NCI-H1048 (cell line): ENCODE measurements at places on chromosomes 11 and 22.

DNA sequence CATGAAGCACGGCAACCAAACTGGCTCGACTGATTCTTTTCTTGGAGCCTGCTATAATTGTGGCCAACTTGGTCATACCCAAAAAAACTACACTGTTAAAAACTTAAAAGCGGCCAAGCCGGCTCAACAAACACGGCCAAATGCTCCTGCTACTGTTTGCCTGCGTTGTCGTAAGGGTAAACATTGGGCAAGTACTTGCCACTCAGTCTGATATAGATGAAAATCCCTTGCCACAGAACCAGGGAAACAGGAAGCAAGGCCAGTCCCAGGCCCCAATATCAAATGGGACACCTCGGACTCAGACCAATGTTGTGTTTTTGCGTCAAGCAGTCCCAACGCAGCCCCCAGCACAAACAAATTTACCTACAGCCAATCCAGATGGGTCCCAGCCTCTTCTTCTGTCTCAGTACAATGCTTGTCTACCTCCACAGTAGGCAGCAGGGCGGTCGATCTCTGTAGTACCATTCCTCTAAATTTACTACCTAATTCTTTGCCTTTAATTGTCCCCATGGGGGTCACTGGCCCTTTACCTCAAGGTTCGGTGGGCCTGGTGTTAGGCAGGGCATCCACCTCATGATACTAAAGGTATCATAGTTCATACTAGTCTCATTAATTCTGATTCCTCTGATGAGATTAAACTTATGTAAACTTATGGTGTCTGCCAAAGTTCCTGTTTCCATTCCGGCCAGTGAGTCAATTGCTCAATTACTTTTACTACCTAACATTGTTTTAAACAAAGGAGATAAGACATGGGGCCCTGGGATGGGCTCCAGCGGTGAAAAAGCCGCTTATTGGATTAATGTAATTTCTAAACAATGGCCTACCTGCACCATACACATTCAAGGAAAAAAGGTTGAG, 3.7 kb upstream of the COMT start:
- no peak for DNase-seq

- no peak for DNase-seq
These were observed 144.9 kb downstream of the HIPK3 start for GRCh38 chr11:33402066-33402465.

- DNase-seq: no peak
These were observed 838.2 kb downstream of the NTM start for GRCh38 chr11:132208477-132209055.

DNA sequence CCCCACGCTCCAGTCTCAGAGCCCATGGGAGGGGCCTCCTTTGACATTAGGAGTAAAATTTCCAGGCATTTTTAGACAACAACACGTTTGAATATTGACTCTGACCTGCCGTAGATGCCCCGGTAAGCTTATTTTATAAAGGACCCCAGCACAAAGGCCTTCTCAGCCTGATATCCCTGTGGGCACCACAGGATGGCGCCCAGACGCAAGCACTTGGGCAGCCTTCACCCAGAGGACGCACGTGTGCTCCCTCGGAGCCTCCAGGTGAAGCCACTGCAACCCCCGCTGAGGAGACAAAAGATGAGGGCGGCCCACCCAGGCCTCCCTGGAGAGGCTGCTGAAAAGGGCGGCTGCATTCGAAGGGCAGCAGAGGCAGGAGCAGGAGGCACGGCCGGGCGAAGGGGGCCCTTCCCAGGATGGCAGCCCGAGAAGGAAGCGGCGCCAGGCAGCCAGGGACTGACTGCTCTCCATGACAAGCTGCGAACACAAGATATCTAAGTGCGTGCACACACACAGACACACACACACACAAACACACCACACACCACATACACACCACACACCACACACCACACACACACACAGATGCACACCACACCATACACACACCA, 15.2 kb upstream of the TH start:
- peak; percentile 14 for DNase-seq

- DNase-seq: no peak
These were observed 125.8 kb downstream of the DDX10 start for GRCh38 chr11:108790501-108791299.

DNA sequence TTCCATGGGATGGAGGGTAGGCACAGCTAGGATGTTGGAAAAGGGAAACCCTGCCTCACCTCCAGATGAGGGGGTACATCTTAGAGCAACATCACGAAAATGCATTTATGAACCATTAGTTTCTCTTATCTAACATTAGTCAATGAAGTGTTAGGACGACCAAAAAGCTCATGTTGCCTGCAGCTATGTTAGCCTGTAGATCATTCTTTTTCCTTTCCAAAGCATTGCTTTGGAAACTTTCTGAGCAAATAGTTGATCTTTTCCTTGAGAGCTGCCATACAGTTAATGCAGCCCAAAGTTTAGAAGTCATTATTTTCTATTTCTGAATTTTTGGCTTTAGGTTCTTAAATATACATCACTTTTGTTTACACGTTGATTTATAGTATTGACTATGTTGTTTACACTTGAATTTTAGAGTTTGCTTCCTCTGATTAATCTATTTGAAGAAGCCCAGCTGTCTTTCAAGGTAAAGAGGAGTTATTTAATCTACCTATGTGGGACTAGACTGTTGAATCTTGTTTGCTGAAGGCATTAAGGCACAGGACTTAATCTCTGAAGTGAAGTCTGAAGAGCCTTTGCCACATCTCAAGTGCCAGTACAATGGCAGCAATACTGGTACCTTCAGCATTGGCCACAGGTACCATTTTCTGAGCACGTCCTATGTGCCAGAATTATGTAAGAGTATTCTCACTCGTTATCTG, 11.0 kb downstream of the POU2AF3 start:
- DNase-seq: no peak

DNA sequence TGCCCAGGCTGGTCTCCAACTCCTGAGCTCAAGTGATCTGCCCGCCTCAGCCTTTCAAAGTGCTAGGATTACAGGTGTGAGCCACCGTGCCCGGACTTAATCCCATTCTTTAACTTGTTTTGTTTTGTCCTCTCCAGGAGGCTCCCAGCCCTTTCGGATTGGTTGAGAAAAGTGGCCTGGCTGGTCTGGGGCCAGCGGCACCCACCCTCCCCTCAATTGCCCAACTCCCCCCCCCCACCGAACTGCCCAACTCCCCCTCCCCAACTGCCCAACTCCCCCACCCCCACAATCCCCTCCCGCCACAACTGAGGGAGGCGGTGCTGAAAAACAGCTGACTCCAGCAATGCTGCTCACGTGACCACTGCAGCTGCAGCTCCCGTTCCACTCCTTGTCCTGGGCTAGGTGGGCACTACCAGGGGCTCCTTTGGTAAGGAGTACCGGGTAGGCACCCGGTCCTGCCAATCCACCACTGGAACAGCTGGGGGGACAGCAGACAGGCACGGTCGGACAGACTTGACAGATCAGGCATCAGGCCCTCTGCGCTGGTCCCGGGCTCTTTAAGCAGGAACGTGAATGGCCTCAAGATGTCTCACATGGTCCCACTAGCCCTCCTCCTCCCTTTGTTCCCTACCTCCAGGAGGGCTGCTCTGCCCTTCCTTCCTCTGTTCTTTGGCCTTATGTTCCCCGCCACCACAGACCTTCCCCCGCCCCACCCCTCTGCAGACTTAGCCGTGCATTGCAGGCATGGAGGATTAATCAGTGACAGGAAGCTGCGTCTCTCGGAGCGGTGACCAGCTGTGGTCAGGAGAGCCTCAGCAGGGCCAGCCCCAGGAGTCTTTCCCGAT, at the start of gene TCN2:
TCN2 (plus strand) TSS at position 720 of the 845 bp plus-strand sequence. CDS start 158 bp downstream, outside the sequence.
- no peak for DNase-seq

- DNase-seq: no peak
These were observed 74.4 kb downstream of the WNT11 start for GRCh38 chr11:76131671-76132631.

- no peak for DNase-seq
These were observed 5.6 kb upstream of the SH3BP1 start for GRCh38 chr22:37633625-37634416.

DNA sequence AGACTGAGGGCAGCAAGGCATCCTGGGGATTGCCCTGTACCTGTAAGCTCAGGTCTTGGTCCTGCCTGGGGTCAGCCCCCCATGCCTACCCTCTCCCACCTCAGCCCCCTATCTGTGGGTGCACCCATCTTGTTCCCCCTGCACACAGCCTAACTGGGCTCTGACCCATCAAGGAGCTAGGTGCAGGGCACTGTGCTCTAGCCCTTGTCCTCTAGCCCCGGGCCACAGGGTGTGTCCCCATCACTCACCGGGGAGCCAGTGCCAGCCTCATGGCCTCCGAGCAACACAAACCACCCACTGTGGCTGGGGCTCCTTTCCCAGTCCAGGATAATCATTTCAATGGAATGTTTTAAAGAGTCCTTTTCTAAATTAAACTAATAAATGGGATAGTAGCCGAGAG, 293.9 kb upstream of the PLET1 start:
- DNase-seq: no peak

- no peak for DNase-seq
These were observed 34.2 kb upstream of the FTH1 start for GRCh38 chr11:62001450-62002191.

GRCh38 chr11:88363648-88364065, 26.1 kb upstream of the CTSC start:
- DNase-seq: no peak

DNA sequence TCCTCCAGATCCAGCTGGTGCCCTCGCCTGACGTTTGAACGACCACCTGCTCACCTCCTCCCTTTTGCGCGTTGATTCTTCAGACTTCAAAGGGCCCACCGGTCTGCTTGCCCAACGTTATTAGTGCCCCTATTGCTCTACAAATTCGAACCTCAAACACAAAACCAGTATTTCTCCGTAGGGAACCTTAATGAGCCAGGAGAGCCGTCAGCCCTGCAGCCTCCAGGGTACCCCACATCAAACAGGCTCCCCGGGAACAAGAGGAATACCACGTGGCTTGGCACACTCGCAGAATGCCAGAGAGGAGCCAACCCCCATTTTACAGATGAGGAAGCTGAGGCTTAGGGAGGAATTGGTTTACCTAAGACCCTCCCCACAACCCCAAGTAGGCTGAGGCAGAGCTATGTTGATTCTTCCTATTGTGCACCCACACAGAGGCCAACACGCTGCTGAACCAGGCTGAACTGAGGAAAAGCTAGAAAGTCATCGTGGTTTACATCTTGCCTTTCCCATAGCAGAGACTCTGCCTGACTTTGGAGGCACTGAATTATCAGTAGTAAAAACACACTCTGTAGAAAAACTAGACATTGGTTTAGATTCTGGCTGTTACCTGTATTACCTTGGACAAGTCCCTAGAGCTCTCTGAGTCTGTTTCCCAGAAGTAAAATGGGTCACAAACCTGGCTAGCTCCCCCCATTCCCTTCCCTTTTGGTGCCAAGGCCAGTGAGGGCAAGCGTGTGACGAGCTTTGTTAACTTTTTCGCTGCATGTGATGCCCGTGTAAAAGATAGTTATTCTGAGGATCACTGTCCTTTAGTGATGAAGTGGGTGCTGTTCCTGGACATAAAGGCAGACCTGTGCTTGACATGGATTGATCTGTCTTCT, 764 bp downstream of the TKFC start:
- no peak for DNase-seq

DNA sequence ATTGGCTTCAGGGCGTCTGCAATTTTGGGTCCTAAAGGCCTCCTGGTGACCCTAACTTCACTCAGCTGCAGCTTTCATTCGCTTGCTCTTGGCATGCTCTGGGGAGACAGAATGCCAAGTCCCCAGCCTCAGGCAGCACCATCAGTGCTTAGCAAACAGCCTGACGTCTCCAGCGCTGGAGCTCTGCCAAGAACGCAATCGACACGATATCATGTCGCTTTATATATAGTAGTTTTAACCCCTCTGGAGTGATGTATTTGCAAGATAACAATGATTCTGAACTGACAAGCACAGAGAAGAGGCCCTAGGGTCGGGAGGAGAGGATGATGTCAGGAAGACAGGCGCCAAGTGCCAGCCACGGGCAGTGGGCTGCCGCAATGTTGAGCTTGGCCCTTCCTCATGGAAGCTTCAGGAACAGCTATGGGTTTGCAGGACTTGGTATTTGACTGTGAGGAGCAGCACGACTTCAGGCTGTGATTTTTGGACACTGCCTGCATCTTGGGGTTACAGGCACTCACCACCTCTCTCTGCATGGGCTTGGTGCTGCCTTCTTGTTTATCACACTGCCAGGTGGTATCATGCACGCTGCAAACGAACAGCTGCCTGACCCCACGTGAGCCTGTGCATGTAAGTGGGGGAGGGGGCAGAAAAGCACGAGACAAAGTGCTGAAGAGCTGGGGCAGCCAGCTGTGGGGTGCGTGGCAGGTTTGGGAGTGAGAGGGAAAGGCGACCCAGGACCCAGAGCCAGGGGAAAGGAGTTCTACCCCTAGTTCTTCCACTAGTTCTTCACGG, 26.1 kb downstream of the B3GAT1 start:
- no peak for DNase-seq

- no peak for DNase-seq
These were observed 3.9 kb downstream of the GALR3 start for GRCh38 chr22:37827056-37827455.

GRCh38 chr22:26437694-26438392, 8.8 kb downstream of the ASPHD2 start:
- no peak for DNase-seq

GRCh38 chr11:47532597-47533213, 20.2 kb downstream of the CELF1 start:
- DNase-seq: no peak

DNA sequence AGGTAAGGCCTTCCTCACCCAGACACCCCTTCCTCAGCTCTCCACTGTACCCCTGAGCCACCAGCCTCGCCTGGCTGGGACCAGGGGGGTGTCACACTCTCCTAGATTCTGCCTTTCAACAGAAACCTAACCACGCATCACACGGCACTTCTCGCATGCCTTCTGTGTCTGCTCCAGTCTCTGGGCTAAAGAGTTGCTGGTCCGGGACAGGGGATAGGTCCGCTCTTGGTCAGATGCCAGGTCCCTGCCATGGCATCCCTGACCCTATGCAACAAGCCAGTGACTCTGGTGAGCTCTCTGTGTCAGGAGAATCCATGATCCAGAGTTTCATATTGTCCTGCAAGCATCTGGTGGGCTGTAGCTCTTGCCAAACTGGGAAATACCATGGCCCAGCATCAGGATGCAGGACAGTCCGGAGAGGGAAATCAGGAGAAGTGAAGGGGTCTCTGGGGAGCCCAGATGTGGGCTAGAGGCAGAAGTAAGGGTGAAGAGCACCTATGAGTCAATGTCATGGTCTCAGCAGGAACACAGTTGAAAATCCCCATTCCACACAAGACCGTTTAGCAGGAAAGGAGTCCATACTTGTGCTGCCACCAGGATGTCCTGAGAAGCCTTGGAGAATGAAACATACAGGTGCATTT, 14.1 kb downstream of the IGLL5 start:
- DNase-seq: no peak
